Common myeloid progenitor, CD34-positive (primary cell): ENCODE measurements at places on chromosomes 4 and X.

GRCh38 chr4:153204247-153204671 lies at the start of gene TRIM2:
Gene TRIM2 (plus strand): TSS chr4:153204443. CDS start chr4:153204531, 88 bp downstream.
- peak; percentile 8 for DNase-seq

- DNase-seq: no peak
Measured at GRCh38 chrX:132819711-132820264, 138.6 kb downstream of the HS6ST2 start.

GRCh38 chrX:38896724-38897298 lies 95.6 kb downstream of the MID1IP1 start:
- no peak for DNase-seq

GRCh38 chrX:40245488-40246071 lies 147.8 kb upstream of the BCOR start:
- DNase-seq: peak; percentile 30

DNA sequence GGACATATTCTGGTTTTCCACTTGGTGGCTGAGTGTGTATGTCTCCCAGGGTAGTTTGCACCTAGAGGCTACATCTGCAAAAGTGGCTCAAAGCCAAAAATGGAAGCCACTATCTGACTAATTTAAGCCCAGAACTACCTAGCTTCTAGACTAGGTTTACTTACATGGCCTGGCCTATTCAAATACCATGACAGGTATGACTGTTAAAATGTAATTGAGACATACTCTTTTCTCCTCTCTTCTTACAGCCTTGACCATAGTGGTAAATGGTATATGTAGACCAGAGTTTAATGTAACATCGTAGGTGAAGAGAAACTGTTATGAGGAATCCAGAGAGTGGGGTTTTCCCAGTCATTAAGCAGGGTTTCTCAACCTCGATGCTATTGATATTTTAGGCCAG lies 2.6 kb upstream of the TRPC5 start:
- DNase-seq: no peak

DNA sequence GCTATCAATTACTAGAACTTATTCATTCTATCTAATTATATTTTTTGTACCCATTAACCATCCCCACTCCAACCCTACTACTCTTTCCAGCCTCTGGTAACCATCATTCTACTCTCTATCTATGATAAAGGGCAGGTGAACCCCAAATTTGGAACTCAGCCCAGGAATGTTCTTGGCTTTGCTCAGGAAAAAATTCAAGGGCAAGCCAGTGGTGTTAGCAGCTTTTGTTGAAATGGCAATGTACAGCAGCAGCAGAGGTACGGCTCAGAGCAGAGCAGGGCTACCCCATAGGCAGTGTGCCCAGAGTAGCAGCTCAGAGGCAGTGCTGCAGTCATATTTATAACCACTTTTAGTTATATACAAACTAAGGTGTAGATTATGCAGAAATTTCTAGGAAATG lies 138.2 kb downstream of the RNF150 start:
- no peak for DNase-seq

GRCh38 chr4:159281771-159282170 lies 178.9 kb downstream of the RAPGEF2 start:
- DNase-seq: no peak

DNA sequence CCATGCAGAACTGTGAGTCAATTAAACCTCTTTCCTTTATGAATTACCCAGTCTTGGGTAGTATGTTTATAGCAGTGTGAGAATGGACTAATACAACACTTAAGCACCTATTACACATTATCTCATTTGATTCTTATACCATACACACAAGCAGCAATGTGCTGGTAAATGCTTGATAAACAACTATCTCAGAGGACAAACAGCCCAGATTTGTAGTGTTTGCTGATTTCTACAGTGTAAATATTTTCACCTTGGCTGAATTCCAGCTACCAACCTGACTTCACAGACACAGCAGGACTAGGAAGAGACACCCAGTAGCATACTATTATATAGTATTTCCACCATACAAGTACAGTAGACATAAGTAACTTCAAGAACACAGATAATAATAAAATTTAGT lies 406.5 kb upstream of the CNKSR2 start:
- no peak for DNase-seq

GRCh38 chr4:83932750-83933391 lies 397.0 kb downstream of the GPAT3 start:
- DNase-seq: no peak

DNA sequence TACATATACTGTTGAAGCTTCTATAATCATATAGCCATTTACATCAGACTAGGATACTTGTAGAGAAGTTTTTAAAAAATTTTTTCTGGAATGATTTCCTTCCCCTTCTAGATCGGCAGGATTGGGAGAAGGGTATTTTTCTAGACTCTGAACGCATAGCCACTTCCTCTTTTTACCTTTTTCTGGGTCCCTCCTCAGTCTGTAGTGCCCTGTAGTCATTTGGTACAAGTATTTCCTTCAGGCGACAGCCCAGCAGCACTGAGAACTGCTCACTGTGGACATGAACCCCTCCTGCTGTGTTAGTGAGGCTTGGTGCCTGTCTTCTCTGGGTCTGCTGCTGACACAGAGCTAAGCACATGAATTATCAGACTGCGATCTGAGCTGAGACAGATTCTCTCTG lies 255.4 kb downstream of the ARHGAP10 start:
- no peak for DNase-seq

- no peak for DNase-seq
Measured at GRCh38 chrX:30779453-30780030, 109.5 kb downstream of the TAB3 start.

- DNase-seq: no peak
Measured at GRCh38 chr4:38381788-38382187, 282.2 kb upstream of the KLF3 start.

GRCh38 chr4:13527981-13528820 lies 16.1 kb downstream of the NKX3-2 start:
- peak; percentile 53 for DNase-seq

- no peak for DNase-seq
Measured at GRCh38 chr4:44544158-44544557, 95.5 kb upstream of the KCTD8 start.

- no peak for DNase-seq
Measured at GRCh38 chr4:55014876-55015275, 110.5 kb downstream of the KDR start.

GRCh38 chr4:121122661-121123060 lies 41.5 kb downstream of the TNIP3 start:
- DNase-seq: no peak

- no peak for DNase-seq
Measured at GRCh38 chrX:71616672-71617529, 1.4 kb downstream of the CXCR3 start.

DNA sequence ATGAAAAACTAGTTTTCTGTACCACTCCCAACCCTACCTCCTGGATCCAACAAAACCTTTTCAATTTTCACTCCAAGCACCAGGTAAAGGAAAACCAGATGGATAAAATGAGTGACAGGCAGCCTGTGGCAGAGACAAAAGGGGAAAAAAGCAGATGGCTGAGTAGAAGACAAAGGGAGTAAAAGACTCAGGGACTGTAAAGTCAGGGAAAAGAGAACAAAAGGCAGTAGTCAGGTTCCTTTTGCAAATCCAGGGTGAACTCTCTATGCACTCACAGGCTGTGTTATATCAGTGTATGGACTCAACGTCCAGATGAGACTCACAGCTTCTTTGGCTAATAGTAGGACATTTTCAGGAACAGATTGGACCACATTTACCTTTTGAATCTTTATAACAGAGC lies 54.2 kb downstream of the QRFPR start:
- no peak for DNase-seq

DNA sequence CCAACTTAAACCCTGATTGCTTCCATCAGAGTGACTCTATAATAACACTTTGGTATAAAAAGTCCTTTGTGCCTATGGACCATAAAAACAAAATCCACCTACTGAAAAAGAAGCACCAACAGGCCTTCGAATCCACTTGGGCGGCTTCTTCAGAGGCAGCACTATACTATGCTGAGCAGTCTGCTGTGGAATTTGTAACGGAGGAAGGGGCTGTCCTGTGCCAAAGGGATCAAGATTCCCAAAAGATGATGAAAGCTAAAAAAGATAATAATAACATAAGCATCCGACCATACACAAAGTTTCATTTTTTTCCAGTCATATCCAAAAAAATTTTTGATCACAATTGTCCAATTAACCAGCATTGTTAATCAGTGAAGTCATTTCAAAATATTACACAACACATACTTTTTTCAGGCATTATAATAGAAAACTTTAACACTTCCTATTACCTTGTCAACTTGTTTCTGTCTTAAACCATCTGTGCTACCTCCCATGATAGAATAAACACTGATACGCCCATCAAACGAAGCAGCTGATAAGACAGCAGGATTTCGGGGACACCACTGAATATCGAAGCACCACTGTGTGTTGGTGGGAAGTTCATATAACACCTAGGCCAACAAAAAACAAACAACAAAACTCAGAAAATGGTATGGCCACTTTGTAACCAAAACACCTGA lies 24.1 kb downstream of the SEC31A start:
- no peak for DNase-seq

GRCh38 chr4:151806511-151806927 lies 45.7 kb upstream of the GATB start:
- no peak for DNase-seq

DNA sequence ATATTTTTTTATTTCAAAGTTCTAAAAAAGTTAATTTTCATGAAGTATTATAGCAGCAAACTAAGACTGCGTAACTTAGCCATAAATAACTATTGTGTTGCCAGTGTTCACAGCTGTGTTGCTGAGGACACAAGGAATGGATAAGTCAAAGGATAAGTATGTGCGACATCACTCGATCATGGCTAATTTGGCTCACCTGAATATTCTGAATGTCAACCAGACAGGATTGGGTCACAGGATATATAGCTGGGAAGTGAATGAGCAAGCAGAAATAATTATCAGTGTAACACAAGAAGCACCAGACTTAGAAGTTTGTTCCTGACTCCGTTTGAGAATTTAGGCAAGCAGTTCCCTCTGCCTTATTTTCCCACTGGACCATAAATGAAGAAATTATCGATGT lies 33.9 kb downstream of the PRDM8 start:
- no peak for DNase-seq

DNA sequence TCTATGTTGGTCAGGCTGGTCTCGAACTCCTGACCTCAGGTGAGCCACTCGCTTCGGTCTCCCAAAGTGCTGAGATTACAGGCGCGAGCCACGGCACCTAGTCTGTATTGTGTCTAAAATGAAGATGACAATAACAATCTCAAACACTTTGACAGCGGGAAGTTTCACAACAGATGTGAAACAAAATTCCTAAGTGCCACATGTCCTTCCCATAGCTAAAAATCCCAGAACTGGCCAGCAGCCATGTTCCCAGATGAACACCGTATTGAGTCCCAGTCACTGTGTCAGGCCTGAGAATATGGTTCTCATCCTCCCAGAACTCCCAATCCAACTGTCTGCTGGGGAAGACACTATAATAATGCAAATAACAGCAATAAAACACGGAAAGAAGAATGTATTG lies 16.4 kb upstream of the KLHL8 start:
- DNase-seq: no peak

- DNase-seq: peak; percentile 6
Measured at GRCh38 chr4:56531149-56531770, 25.7 kb downstream of the ARL9 start.

- no peak for DNase-seq
Measured at GRCh38 chrX:30568136-30568535, 9.4 kb downstream of the TASL start.

- no peak for DNase-seq
Measured at GRCh38 chr4:120524237-120524636, 398.3 kb downstream of the PRDM5 start.

DNA sequence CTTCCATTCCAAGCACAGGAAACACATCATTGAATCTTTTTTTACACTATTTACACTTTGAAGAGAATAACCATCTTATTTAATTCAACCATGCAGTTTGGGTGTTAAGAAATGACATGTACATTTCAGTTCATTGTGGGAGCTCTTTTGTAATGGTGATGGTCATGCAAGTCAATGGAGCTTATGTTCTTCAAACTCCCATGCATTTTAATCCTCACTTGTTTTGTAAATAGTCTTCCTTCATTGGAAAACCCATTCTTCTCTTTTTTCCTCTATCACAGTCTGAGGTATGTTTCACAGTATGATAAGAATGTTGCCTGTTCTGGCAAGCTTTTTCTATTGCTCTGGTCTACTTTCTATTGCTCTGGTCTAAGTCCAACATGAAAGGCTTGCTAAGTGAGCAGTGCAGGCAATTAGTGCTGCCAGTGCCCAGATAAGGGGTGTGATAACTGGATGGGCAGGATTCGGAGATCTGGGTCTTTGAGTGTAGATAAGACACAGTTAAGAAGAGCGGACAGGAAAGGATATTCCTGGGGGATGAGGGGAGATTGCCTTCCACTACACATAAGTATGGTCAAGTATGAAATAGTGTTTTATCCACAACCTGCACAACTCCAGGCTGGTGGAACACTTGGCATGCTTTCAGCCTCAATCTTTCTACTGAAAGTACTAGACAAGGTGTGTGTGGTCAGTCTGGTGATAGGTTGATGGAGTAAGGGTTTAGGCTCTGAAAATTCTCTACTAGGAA lies 17.1 kb downstream of the AFP start:
- DNase-seq: no peak

GRCh38 chr4:47274901-47275300 lies 188.6 kb downstream of the COMMD8 start:
- DNase-seq: no peak

DNA sequence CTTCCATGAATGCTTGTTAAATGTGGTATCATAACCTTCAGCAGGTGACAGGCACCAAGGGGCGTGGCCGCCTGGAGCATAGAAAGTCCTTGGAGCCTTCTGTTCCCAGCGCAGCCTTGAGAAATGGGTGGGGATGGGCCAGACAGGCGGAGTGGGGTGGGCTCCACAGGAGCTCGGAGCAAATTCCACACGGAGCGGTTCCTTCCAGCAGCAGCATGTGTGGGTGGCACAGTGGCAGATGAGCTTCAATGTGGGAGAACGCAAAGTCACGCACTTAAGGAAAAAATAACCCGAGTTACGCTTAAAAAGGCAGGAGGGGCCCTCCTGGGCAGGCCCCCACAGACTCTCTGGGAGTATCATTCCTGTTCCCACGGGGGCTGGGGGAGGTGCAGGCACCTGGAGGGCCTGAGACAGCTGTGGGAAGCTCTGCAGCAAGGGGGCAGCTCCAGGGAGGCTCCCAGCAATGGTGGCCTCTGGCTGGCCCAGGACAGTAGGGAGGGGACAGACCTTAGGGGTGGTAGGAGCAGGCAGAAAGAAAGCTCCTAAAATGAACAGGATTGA lies 15.3 kb downstream of the TMEM271 start:
- DNase-seq: no peak

DNA sequence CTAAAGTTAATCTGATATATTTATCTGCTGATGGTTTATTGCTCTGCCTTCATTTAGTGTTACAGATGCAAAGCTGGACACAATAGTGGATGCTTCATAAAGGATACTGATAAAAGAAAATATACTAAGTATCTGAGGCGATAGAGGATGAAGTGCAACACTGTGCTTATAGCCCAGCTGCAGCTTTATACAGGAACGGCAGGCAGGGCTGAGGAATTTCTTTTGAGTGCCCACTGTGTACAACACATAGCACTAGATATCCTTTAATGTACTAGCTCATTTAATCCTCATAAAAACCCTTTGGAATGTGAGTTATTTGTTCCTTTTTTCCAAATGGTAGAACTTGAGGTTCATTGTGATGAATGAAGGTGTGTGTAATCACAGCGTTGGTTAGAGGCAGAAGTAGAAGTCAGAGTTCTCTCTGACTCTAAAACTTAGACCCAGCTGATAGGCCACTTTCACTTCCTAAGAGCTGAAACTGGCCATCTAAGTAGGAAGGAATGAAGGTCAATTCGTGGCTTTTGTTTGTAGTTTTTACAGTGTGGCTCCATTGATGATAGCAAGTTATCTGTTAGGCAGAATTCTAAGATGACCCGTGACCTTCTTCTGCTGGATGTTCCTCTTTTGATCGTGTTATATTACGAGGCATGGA lies 138.0 kb downstream of the VEGFC start:
- DNase-seq: no peak
